Right cardiac atrium (tissue), 5 donors: ENCODE measurements at places on chromosomes 7 and 10. TPM values are rescaled to one million over a fixed set of nuclear protein-coding genes. Genes with fewer than 3 reads are reported as not detected.
A peak's percentile ranks its signal among the peaks of the same experiment; 100 is the strongest.

DNA sequence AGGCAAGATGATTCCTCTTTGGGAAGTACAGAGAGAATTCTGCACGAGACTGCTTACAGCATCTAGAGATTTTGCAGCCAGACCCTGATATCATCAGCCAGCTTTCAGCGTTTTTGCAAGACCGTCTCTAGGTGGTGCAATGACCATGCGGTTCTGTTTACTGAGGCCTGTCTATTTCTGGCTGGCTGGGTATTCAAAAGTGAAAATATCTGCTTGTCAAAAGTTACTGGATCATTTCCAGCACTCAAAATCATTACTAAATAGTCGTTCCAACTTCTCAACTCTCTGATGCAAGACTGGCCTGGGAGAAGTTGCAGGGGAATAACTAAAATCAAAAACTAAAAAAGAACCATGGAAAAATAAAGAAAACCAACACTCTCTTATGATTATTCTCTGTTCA lies 240.1 kb downstream of the ELMO1 start:
- DNase-seq: peak; percentile 83

DNA sequence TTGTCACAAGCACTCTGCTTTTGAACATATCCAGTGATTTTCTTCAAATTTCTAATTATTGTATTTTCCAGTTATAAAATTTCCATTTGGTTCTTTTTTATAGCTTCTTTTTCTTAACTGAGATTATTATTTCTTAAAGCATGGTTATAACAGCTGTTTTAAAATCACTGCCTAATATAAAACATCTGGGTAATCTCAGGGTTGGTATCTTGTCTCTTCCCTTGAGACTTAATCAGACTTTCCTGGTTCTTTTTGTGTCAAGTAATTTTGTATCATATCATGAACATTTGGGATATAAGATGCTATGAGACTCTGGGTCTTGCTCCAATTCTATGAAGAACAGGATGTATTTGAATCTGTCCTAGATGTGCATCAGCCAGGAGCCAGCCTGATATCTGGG lies 93.6 kb downstream of the HIBADH start:
- no peak for DNase-seq

GRCh38 chr10:75841266-75841665 lies 409.8 kb downstream of the LRMDA start:
- peak; percentile 26 for DNase-seq

- DNase-seq: no peak
Observed at GRCh38 chr7:36570528-36571189, 153.6 kb downstream of the AOAH start.

GRCh38 chr10:63530409-63530808 lies 9.2 kb downstream of the REEP3 start:
- DNase-seq: no peak

DNA sequence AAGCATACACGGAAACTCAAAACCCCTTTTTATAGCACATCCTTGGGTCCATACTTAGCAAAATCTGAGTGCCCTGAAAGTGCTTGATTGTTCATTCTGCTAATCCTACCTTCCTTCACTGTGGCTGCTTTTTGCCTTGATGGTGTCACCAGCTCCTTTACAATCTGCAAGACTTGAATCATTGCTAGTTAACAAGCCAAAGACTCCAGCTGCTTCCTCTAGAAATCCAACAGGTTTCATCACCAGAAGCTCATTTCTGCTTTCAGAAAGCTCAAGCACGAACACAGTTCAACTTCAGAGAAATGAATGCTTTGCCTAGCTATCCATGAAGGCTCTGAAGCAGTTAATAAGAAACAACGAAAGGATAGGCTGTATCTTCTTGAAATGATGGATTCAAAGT lies 38.0 kb downstream of the USP6NL start:
- DNase-seq: no peak

GRCh38 chr10:11593612-11594011 lies 17.8 kb downstream of the USP6NL start:
- no peak for DNase-seq

GRCh38 chr7:75033064-75033463 lies 40.5 kb downstream of the RCC1L start:
- no peak for DNase-seq

- peak; percentile 46 for DNase-seq
Observed at GRCh38 chr10:91590904-91591796, 41.7 kb downstream of the PPP1R3C start.

DNA sequence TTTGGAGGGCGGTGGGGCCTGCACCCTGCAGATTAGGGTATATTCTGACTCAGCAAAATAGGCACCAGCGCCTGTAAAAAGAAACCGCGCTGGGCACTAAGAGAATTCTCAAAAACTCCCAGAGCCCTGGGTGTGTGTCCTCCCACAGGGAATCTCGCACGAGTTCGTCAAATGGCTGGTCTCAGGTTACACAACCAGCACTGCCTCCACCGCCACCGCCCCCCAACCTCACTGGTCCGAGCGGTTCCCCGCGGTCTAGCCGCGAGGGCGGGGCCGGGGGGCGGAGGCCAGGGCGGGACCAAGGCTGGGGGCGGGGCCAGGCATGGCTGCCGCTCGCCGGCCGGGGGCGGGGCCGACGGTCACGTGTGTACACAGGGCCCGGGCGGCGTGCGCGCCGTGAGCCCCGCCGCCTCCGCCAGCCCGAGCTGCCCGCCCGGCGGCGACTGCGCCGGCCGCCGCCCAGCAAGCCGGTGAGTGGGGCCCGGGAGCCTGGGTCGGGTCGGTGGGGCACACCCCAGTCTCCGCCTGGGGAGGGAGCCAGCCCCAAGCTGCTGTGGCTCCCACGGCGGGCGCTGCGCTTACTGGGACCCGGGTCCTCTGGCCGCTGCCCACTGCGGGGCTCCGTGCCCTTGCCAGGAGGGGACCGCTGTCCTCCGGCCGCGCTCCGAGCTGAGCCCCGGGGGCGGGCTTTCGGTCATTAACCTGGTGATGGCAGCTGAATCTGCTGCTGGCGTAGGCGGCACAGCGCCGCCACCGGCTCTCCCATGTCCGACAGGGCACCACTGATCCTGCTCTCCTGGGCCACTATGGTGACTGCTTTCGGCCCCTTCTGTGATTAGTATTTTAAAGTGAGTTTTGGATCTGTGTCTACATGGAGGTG lies at the start of gene GPR146:
TSS of gene GPR146 (plus strand) at position 358 of the 880 bp plus-strand sequence. CDS start 12,970 bp downstream, outside the sequence.
- DNase-seq: peak; percentile 99

DNA sequence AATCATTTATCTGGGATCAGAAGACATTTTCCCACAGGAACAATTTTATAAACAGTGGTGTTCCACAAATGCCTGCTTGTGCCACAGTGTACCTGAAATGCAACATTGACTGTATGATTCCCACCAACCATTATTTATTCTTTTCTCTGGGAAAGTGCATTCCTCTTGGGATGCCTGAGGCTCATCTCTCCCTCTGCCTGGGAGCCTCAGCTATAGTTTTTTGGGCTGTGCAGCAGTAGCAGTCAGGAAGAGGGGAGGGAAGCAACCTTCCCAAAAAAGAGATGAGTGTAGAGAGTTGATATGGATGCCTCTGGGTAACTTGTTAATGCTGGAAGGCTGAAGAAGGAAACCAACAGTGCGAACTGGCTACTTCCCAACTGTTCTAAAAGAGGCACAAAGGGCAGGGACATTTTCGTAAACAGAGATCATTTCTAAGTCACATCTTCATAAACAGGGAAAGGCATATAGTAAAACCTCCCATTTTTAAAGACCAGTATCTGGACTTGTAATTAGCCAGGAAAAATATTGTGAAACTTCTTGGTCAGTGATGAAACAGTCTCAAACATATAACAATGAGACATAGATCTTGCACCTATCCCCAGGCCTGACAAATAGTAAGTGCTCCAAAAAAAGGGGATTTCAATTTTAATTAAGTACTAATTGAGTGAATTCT lies 1.4 kb upstream of the CALD1 start:
- no peak for DNase-seq

- DNase-seq: no peak
Observed at GRCh38 chr10:24935504-24936292, 16.7 kb downstream of the PRTFDC1 start.

DNA sequence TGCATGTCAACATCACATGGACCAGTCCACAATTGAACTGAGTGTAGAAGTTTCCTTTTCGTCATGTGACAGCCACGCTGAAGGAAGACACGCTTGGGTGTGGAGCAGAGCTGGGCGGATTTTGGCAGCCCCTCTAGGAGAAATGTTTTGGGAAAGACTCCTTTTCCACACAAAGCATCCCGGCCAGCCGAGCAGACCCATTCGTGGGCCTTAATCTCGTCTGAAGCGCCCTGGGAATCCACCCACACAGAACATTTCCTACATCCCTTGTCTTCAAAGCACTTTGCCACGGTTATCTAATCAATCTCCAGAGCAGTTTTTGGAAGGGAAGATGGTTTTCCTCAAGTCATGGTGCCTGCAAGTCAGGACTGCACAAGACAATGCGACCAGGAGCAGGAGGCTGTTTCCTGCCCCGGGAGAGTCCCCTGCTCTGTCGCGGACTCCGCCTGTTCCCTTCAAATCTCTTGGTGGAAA lies 8.4 kb upstream of the IFT22 start:
- peak; percentile 76 for DNase-seq

GRCh38 chr7:159032753-159033472 lies 111.8 kb downstream of the VIPR2 start:
- no peak for DNase-seq

- no peak for DNase-seq
Observed at GRCh38 chr7:14419531-14419930, 430.1 kb upstream of the ETV1 start.

DNA sequence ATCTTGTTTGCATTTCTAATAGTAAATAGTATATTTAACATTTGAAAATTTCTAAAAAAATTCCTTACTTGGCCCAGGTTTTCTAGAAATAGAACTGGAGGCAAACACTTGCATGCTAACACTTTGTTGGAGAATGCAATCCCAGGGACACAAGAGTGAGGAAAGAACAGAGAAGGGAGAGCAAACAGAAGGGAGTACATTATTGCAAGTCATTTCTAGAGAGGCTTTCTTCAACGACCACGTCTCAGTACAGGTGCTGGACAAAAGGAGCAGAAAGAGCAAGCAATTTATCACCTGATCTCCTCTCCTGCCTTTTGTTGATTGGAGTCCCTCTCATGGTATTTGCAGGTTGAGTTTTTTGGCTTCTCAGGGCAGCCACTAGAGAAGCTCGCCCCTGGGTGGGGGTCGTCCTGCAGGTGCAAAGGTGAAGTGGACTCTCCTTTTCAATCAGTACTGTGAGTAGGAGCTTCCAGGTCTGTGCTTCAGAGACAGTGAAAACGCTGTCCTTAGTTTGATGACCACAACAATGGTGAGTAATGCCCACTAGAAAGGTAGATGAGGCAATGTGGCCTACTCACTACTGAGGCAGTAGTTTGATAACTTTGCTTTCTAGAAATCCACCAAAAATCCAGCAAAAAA lies 5.2 kb downstream of the CPED1 start:
- DNase-seq: no peak

DNA sequence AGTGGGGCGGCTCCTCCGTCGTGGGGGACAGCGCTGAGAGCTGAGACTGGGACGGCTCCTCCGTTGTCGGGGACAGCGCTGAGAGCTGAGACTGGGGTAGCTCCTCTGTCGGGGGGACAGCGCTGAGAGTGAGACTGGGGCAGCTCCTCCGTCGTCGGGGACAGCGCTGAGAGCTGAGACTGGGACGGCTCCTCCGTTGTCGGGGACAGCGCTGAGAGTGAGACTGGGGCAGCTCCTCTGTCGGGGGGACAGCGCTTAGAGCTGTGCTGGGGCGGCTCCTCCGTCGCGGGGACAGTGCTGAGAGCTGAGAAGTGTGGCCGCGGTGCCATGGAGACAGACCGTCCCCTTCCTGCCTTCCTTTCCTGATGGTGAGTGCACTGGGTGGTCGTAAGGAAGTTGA lies 136.4 kb downstream of the DYNC2I1 start:
- DNase-seq: peak; percentile 18

DNA sequence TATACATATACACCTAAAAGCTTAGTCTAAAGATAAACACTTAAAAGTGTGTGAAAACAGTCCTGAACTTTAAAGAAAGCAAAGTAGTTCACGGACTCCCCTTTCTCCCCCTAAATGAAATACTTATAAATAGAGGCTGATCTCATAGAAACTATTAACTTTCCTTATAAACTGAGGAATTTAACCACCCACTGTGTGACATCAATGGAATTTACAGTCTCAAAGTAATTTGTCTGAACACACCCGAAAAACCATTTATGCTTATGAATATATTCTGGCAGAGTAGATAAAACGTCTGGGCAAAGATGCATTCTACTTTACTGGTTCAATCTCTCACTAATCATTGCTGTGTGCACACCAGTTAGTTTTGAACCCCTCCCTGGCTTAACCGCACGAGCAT lies 181.8 kb upstream of the DGKB start:
- DNase-seq: no peak

DNA sequence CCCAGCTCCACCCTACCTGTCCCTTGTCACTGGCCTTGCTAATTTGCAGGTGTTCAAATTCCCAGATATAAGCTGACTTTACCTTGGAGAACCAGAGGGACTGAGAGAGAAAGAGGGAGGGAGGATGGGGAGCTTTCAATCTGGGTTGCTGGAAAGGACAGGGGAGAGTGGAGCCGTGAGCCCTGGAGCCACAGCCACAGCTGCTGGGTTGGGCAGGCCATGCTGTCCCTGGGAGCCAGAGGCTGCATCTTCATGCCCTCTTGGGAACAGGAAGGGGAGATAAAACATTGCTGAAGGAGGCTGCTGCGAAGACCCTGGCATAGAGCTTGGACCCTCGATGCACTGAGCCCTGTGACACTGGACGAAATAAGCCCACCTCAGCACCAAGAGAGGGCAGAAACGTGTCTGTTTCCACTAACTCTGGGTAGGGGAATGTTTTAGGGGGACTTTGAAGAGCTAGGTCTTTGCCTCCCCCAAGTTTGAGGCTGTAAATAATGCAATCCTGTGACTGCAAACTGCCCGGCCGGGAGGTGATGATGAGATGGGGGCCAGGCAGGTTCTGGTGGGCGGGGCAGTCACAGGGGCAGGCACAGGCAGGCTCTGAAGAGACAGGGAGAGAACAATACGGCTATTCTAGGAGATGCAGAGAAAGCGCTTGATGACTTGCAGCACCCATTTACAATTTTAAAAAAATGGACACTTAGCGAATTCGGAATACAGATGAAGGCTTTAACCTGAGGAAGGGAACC lies 5.8 kb upstream of the JAKMIP3 start:
- DNase-seq: no peak

DNA sequence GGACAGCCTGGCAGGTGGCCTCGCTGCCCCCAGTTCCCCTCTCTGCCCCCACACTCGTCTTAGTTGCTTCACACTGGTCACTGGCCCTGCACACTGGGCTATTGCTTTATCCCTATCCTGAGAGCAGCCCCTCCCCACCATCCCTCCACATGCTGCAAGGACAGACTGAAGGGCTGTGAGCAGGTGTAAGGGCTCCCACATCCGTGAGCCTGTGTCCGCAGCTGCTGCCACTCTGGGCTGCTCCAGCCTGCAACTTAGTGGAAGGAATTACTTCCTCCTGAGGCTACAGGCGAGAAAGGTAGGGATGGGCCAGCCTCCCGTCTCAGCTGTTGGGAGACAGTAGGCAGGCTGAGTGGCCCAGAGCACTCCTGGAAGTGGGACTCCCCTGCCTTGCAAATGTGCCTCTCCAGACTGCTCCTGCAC lies 3.8 kb downstream of the RARRES2 start:
- DNase-seq: no peak

- DNase-seq: no peak
Observed at GRCh38 chr7:133947458-133948254, 179.5 kb upstream of the LRGUK start.

Gene C10orf62
- total RNA-seq: 0.31 TPM

Gene GPR26
- total RNA-seq: not detected

Gene TMEM196
- total RNA-seq: not detected

Gene IDI2
- total RNA-seq: 0.29 TPM
